ENCODE measurements at places on chromosomes 7 and 10.
A peak's percentile ranks its signal among the peaks of the same experiment; 100 is the strongest.

GRCh38 chr10:117684672-117685211, 142.2 kb downstream of the EMX2 start:
- peak; percentile 48 for DNase-seq

DNA sequence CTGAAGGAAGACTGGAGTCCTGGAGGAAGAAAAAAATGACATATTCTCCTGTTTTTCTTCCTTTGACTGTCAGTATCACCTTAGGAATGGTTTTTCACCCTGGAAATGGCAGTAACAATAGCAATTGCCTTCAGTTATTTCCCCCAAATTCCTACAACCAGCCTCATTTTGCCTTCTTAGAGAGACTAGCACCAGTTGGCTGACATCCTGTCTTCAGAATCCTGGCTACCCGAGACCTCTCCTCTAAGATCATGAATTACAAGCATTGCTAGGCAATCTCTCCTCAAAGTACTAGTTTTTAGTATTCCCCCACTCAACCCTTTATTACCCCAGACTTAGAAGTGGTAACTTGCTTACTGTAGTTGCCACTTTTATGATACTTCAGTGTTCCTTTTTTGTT, 53.4 kb downstream of the TAS2R16 start:
- no peak for DNase-seq

DNA sequence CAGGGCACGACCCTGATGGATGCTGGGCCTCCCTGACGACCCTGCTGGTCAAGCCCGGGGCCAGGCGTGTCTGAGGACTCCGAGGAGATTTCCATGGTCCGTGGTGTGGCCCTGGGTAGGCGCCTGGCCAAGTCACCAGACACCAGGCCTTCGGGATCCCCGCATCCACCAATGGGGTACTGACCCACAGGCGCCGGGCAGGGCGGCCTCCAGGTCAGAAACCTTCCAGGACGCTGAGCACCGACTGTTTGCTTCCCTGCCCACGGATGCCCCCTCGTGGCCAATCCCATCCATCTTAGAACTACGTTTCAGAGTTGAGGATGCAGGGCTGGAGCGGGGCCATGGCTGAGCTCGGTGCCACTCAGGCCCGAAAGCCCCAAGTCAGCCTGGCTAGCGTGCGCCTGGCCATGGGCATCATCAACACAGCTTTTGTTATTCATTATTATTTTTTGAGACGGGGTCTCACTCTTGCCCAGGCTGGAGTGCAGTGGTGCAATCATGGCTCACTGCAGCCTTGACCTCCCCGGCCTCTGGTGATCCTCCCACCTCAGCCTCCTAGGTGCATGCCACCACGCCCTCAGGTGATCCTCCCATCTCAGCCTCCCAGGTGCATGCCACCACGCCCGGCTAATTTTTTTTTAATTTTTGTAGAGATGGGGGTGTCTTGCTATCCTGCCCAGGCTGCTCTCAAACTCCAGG, 7.1 kb upstream of the AMZ1 start:
- peak; percentile 87 for DNase-seq

GRCh38 chr7:111694376-111694775, 132.1 kb upstream of the IMMP2L start:
- DNase-seq: no peak

GRCh38 chr10:86341361-86341811, 25.2 kb downstream of the GRID1 start:
- DNase-seq: no peak

DNA sequence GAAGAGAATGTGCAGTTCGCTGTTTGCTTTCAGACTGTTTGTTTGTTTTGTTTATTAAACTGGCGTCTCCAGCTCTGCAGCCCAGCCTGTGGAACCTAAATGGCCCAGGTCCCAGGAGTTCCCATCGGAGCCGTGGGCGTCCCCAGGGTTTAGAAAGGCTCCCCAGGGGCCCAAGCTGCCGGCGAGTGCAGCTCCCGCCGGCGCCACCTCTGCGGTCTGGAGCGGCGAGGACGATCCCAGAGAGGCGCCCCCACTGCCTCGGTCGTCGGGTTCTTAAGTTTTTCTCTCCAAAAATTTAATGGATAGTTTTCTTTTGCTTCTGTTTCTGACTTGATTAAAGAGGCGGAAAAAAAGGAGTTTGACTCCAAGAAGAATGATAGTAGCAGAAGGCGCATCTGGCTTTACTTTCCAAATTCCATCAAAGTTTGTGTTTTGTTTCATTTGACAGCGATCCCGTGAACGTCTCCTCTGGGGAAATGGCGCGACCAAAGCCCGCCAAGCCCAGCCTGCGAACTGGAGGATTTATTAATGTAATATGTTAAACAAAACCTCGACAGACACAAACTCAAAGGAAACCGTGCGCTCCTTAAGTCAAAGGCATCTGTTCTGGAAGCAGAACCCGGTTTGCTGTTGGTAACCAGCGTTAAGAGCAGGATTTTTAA, 718 bp upstream of the FZD1 start:
- peak; percentile 58 for DNase-seq

DNA sequence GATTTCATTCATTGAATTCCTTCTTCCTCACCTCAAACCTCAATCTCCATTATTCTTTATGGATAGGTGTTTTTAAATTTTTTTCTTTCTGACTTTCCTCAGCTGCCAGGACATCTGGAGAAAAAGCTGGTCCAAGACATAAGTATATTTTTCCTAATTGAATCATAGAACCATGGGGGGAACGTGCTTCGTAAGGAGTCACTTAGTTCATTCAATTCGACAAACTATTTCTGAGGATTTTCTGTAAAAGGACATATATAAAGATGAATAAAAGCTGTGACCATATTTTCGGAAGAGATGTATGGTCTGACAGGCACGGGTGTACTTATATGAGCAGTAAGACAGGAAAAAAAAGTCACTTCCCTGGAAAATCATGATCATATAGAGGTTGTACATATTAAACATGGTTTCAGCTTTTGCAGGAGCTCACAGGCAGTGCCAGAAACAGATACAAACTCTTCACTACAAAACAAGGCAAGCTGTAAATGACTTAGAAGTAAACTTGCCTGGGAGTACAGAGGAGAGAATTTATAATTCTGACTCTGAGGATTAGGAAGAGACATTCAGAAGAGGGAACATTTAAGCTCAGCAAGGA, 88.2 kb upstream of the EGR2 start:
- DNase-seq: no peak

Measured in ELR (cell line).